NCI-H774 (cell line): ENCODE measurements at places on chromosomes 12 and 14.

GRCh38 chr12:14905269-14906004, 19.8 kb upstream of the MGP start:
- DNase-seq = no peak

- no peak for DNase-seq
Measured at GRCh38 chr14:95078867-95079266, 78.5 kb downstream of the DICER1 start.

DNA sequence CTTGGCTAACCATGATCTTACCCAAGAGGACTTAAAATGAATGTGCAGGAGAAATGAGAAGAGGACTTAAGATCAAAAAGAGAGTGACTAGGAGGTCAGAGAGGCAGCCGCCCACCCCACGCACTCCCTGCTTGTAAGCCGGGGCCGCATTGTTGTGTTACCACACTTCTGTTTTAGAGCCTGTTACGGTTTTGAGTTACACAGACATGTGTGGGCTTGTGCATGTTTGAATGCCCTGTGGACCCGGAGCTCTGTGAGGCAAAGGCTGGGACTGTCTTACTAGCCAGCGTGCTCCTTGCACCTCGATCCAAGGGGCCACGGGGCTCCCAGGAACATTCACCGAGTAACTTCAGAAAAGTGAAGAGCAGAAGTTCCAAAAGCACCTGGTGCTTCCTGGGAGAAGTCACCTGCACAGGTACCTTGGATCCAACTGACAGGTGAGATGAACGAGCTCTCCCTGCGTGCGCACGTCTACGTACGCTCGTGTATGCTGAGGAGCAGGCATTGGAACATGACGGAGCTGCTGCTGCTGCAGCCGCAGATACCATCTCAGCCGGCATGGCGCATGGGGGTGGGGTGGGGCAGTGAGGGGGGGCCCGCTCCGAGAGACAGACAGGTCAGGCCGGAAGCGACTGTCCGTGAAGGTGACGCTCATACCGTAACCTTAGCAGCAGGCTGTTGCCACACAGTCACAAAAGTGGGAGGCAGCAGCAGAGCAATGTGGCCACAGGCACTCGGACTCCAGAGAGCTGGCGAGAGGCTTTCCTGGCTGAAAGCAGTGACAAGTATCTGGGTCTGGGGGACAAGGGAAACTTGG, 23.7 kb downstream of the SFSWAP start:
- no peak for DNase-seq

- DNase-seq = no peak
Measured at GRCh38 chr12:25245491-25245890, 5.2 kb downstream of the KRAS start.

GRCh38 chr14:105421723-105422615, 2.3 kb downstream of the MTA1 start:
- DNase-seq = no peak

- no peak for DNase-seq
Measured at GRCh38 chr12:19191563-19191962, 62.0 kb downstream of the PLEKHA5 start.

DNA sequence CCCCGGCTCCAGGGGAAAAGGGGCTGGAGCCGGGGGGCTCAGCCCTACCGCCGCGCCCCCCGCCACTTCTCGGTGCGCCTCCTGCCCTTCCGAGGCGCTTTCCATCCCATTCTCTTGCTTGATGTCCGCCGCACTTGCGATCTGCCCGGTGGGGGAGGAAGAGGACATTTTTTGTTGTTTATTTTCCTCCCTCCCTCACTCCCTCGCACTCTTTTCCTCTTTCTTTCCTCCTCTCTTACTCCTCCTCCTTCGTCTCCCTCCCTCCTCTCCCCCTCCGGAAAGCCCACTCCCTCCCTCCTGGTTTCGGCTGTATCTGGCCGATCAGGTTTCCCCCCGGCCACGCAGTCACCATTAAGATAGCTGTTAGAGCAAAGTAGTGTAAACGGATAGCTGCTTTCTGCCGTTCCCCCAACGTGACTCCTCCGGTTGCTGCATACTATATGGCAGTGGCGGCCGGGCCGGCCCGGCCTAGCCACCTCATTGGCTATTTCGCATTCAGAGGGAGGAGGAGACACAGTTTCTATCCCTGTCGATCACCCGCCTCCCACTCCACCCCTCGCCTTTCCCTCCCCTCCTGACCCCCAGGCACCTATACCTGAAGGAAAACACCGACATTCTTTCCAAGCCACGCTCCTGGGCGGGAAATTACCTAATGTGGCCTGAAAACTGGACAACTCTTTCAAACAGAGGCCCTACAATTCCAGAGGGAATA, at the start of gene SIX4:
Gene SIX4 (minus strand): TSS at position 445 of the 712 bp plus-strand sequence. CDS start 277 bp downstream, at position 168.
- DNase-seq = peak; percentile 80

GRCh38 chr12:117363056-117363662, 1.7 kb upstream of the NOS1 start:
- DNase-seq = no peak

DNA sequence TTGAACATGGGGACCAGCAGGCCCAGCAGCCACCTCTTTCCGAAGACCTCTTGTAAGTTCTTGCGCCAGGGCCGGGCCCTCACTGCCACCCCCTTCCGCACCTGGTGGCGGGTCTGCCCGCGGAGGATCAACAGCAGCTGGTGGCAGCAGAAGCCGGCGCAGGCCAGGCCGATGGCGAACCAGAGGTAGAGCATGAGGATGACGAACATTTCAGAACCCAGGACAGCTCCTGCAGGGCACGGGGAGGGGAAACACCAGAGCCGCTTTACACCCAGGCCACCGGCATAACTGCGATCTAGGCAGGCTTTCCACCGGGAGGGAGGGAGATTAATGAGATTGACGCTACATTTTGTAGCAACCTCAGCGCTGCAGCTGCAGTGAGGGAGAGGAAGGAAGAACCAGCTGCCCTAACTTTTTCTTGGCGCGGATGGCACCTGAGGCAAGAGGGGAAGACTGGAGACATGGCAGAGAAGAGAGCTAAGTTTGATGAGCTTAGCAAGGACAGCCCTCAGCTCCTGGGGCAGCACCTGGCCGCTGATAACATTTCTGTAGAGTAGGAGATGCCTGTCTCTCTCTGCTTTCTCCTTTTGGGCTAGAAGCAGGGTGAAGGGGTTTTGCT, 7.8 kb downstream of the ZDHHC22 start:
- no peak for DNase-seq

DNA sequence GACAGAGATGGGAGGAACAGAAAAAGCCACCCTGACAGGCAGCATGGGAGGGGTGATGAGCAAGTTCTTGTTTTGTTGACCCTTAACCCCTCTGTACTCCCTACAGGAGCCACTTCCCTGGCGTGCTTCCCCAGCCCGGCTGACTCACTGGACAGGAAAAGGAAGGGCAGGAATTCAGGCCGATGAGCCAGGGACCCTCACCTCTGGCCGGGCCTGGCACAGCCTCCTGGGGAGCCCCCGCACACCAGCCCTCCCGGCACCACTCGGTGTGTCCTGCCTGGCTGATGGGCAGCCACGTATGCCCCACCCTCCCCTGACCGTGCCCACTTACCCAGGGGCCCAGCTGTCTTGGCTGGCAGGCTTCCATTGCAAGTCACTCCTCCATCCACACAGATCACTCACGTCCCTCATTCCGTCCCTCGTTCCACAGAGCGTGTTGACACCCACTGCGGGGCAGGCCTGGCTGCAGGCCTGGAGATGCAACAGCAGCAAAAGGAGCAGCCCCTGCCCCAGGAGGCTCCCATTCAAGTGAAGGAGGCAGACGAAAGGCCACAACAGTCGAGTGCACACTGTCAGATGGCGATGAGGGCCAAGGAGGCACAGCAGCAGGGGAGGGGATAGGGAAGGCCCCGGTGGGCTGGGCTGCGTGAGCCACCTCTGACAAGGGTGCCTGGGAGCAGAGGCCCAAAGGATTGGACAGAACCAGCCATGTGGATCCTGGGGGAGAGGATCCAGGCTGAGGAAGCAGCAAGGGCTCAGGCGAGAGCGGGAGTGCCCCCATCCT, 19.7 kb upstream of the CD9 start:
- no peak for DNase-seq
